ENCODE measurements at places on chromosomes 6 and 20.

- DNase-seq, result no peak
Measured at GRCh38 chr6:33273924-33274902, 2.3 kb downstream of the RPS18 start.

DNA sequence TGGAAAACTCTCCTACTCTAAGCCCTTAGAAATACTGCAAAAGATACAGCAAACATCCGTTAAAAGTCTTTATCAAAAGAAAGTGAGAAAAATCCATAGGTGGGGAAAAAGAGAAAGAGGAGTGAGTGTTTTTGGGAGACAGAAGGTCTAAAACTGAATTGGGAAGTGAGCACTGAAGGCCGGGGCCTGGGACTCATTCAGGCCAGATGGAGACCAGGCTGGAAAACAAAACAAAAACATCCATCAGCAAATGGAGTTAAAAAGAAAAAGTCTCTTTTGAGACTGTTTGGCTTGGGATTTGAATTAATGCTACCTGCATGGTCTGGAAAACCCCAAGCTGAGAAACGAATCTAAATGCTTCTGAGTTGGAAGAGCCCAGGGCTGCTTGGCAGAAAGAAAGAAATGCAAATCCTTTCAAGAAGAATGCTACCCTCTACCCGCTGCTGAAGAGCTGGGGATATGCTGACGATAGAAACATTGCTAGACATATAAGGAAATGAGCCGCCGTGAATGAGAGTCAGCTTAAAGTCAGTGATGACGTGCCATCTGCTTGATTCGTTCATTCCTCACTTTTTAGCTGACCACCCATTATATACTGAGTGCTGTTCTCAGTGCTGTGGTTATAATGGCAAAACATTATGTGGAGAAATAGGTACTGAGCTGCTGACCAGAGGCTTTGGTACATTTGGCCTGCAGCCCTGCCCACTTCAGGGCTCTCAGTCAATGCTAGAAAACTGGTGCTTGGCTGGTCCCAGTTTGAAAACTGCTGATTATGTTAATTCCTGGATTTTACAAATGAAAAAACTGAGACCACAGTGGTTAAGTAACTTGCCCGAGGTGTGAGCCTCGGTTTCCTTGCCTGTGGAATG, 28.0 kb upstream of the TULP4 start:
- DNase-seq, result no peak

- no peak for DNase-seq
Measured at GRCh38 chr20:32493356-32493755, 91.8 kb downstream of the NOL4L start.

- DNase-seq, result peak; percentile 42
Measured at GRCh38 chr6:16514249-16514648, 247.0 kb downstream of the ATXN1 start.

GRCh38 chr6:71420095-71420692, 131.6 kb downstream of the OGFRL1 start:
- no peak for DNase-seq

DNA sequence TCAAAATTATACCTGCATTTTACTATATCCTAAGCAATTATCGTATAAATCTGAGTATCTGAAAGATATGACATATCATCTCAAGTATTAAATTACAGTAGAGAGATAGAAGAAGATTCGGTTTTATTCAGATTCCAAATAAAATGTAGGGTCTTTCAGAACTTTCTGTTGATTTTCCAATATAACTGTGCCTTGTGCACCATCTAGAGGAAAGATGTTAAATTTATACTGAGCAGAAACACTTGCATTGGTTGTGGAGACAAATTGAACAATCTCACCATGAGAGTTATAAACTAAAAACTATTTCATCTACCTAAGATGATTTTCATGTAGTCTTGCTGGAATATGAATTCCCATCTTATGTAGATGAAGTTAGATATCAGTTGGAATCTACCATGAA, 26.8 kb upstream of the HSF2 start:
- no peak for DNase-seq

DNA sequence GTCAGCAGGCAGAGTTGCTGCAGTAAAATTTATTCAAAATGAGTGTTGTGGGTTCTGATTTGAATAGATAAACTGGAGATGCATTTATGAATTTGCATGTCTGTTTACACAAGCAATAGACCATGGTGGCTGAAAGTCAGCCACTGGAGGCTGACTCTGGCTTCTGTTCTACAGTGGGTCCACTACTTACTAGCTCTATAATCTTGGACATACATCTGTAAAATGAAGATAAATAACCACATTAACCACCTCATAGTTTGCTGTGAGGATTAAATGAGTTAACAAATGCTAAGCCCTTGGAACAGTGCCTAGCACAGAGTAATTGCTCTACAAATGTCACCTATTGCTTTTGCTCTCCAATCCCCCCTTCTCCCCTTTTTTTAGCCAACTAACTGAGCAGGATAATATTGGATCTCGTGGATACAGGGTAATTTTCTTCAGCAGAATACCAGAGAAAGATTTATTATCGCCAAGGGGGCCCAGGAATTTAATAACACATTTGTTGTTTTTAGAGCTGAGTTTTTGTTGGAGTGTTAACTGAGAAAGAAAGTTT, 1.4 kb upstream of the PM20D2 start:
- DNase-seq, result no peak

- no peak for DNase-seq
Measured at GRCh38 chr6:125421836-125422235, 120.1 kb upstream of the HDDC2 start.

GRCh38 chr6:95578106-95578410, 723 bp downstream of the MANEA start:
- DNase-seq, result no peak

GRCh38 chr6:159282421-159282820, 113.2 kb downstream of the FNDC1 start:
- no peak for DNase-seq

DNA sequence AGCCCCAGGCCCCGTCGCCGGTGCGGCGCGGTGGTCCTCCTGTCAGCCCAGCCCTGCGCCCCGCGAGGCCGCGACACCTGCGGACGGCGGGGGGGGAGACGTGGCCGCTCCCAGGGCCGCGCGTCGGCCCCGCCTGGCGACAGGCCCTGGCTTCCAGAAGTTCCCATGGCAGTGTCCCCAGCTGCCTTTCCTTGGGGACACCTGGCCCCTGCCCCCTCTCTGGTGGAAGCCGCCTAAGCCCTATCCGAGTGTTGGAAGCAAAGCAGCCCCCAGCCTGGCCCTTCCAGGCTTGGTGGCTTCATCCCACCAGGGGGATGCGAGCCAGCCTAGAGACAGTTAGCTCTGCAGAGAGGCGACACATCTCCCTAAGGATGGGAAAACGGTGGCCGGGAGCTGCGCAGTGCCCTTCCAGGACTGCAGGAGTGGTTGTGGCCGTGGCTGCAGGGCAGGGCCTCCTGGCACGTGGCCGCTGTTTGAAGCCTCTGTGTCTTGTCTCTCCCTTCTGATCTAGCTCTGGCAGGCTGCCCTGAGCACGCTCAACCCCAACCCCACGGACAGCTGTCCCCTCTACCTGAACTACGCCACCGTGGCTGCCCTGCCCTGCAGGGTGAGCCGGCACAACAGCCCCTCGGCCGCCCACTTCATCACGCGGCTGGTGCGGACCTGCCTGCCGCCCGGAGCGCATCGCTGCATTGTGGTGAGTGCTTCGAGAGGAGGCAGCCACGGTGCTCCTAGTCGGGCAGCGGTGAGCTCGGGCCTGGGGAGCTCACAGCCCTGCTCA, 816 bp downstream of the NPEPL1 start:
- peak; percentile 46 for DNase-seq

GRCh38 chr20:42391807-42392206, 773.6 kb upstream of the CHD6 start:
- DNase-seq, result no peak

- no peak for DNase-seq
Measured at GRCh38 chr6:167745670-167746389, 80.9 kb upstream of the AFDN start.

DNA sequence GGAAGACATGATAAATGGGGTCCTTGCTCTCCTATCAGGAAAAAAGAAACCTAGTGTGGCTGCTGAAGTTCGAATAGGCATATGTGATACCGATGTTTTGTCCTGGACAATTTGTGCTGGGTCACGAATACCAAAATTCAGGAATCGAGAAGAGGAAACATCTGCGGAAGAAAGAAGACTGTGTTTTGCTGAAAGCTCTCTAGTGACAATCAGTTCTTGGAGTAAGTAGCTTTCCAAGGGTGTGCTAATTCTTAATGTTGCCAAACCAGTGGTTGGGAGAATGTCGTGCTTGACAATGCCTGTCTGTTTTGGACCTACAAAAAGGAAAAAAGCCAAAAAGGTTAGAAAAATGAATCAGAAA, 956.1 kb downstream of the PHF3 start:
- no peak for DNase-seq

DNA sequence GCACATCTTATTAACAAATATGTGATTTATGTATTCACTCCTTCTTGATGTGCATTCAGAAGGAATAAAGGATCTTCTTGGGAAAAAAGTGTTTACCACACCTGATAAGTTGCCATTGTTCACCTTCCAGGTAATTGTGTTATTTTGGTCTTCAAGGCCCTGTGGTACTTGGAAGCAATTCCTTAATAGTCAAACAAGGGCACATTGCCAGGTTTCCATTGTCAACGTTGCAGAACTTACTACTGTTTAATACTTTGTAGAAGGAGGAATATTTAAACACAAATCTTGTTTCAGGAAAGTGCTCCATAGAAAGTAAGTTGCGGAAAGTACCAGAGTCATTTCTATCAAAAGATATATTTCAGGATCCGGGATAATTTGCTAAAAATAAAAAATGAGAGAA, 129.5 kb upstream of the SGK1 start:
- no peak for DNase-seq

DNA sequence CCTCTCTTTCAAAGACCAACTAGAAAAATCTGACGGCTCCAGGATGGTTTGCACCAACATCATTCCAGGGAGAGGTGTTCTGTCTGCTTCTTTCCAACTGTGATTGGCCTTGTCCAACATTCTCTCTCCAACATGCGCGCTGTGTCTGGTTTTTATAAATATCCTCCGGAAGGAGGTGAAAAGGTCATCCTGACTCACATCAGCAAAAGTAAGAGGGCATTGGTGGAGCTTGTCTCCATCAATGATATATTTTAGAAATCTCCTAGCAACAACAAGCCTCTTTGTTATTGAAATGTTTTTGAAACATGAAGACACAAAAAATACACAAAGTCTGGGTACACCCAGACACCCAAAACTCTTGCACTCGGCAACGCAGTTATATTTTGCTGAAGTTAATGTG, 475.3 kb upstream of the JARID2 start:
- no peak for DNase-seq

GRCh38 chr6:128712898-128713297, 170.0 kb upstream of the LAMA2 start:
- no peak for DNase-seq

DNA sequence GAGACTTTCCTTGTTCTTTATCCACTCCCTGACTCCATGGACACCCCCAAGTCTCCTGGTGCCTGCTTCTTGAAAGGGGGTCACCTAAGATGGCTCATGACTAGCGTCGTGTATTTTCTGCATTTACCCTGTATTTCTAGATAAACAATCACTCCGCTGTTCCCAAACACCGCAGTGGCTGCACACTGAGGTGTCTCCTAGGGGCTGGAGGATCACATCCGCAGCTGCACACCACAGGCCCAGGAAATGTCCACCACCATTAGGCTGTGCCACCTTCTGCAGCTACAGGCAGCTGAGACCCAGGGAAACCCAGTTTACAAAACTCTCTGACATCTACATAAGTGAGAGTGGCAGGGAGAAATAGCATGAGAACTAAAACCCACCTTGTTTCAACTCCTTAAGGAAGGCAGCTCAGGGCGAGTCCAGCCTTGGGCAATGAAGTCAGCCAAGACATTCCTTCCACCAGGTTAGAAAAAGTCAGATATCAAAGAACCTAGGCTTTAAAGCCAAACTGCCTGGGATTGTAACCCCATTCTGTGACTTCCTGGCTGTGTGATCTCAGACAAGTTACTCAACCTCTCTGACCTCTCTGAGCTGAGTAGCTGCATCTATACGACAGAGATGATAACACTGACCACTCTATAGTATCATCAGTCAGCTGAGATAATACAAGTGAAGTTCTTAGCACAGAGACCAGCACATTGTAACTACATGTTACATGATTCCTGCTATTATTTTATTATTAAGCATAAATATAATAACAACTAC, 102.2 kb downstream of the SNX5 start:
- no peak for DNase-seq

DNA sequence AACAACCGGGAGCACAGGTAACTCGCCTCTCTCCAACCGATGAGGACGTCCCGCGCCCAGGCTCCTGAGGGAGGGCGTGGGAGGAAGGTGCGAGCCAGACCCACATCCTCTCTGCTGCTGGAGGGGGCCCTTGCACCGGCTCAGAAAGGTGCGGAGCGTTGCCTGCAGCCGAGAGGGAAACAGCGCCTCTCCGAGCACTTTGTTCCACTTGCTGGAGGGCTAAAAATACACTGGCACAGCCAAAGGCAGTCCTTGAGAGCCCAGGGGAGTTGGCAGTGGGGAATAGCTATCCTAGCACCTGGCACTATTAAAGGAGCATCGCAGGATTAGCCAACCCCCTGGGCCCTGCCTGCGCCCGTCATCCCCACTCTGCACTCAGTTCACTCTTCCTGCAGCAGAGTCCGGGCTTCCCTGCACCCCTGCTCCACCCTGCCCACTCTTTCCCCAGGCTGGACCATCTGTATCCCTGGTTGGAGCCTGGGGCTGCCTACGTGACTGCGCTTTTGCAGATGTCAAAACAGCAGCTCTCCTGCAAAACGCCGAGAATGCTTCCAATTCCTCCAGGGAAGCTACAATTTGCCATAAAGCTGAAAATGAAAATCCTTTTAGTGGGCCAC, 108.9 kb downstream of the SNX5 start:
- DNase-seq, result no peak

- DNase-seq, result no peak
Measured at GRCh38 chr20:32152421-32153155, 43.1 kb downstream of the TM9SF4 start.

DNA sequence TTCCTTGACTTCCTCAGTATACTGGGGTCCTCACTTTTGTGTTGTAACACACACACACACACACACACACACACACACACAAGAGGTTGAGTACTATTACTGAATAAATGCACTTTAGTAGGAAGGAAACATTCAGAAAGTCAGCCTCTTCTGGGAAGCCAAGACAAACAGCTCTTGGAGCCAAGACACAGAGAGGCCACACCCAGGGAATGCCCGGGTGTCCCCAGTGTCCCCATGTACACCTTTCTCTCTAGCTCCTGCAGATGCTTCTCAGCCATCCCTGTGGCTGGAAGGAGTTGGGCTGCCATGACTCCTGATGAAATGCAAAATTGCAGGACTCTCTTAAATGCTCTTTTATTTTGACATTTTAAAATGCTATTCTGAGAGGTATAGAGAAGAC, 70.5 kb downstream of the PPP1R14C start:
- DNase-seq, result no peak

Measured in B cell (primary cell).